ENCODE measurements at places on chromosomes 6 and 20. TPM values are rescaled to one million over a fixed set of nuclear protein-coding genes. Genes with fewer than 3 reads are reported as not detected.

The IRAK1BP1 gene
- total RNA-seq = 3.3 TPM

The PGM3 gene
- 91.1 TPM for total RNA-seq

The TUBB2A gene
- total RNA-seq = 44.1 TPM

The TBP gene
- 8.0 TPM for total RNA-seq

The SAPCD1 gene
- total RNA-seq = 1.3 TPM

The BPI gene
- total RNA-seq = 0.32 TPM

The SEL1L2 gene
- not detected for total RNA-seq

The TRIM31 gene
- not detected for total RNA-seq

The CD109 gene
- total RNA-seq = 31.4 TPM

The SLC44A4 gene
- total RNA-seq = not detected

The KIFC1 gene
- total RNA-seq = 2.7 TPM

The MLN gene
- not detected for total RNA-seq

The HCK gene
- total RNA-seq = not detected

The TCF15 gene
- under 0.01 TPM for total RNA-seq

The HRH3 gene
- not detected for total RNA-seq

The TMEM200A gene
- total RNA-seq = 31.3 TPM

The C20orf204 gene
- 0.60 TPM for total RNA-seq

The ZBTB2 gene
- 7.9 TPM for total RNA-seq

The SFTA2 gene
- not detected for total RNA-seq

The ARFGEF3 gene
- total RNA-seq = under 0.01 TPM

Data from bronchial smooth muscle cell (primary cell).